ENCODE measurements at places on chromosomes 5 and 9. TPM values are rescaled to one million over a fixed set of nuclear protein-coding genes. Genes with fewer than 3 reads are reported as not detected.
A peak's percentile ranks its signal among the peaks of the same experiment; 100 is the strongest.

PRR16 gene
- total RNA-seq = 1.4 TPM

HMCN2 gene
- 20.1 TPM for total RNA-seq

PPP2CA gene
- total RNA-seq = 150 TPM

- no peak for DNase-seq
These were observed 235.5 kb downstream of the ARHGEF28 start for GRCh38 chr5:73861313-73861988.

- no peak for DNase-seq
These were observed 188.7 kb downstream of the GADD45G start for GRCh38 chr9:89793551-89793950.

GRCh38 chr5:173341961-173342430 is 13.8 kb upstream of the STC2 start:
- DNase-seq = no peak

- peak; percentile 79 for DNase-seq
These were observed 27.6 kb upstream of the CDKN2AIPNL start for GRCh38 chr5:134439210-134439654.

DNA sequence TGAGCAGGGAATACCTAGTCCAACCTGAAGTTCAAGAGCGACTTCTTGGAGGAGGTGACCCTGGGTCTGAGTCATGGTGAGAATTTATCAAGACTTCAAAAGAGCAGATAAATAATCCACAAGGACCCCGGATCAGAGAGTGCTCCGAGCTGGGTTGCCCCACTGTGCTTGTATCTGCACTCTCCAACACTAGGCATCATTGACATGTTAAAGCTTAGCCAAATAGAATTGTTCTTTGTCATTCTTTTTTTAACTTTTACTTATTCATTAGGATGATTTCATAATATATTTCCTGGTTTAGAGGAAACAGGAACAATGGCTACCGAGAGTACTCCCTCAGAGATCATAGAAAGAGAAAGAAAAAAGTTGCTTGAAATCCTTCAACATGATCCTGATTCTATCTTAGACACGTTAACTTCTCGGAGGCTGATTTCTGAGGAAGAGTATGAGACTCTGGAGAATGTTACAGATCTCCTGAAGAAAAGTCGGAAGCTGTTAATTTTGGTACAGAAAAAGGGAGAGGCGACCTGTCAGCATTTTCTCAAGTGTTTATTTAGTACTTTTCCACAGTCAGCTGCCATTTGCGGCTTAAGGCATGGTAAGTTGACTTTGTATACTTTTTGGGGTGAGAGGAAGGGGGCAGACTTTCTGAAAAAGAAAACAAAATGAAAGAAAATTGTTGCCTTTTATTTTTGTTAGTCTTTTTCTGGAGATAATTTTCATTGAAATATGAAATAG is at the start of gene CARD6:
Gene CARD6, plus strand, starts transcription at position 300 of the 738 bp plus-strand sequence. Its CDS starts 16 bp downstream, at position 316.
- no peak for DNase-seq

AQP7 gene
- total RNA-seq = 7.4 TPM

PLK2 gene
- 21.8 TPM for total RNA-seq

GRCh38 chr5:34706084-34706483 is 50.0 kb downstream of the RAI14 start:
- no peak for DNase-seq

TMEM8B gene
- total RNA-seq = 15.1 TPM

HAPLN1 gene
- 3.8 TPM for total RNA-seq

Measured in colonic mucosa (tissue), 4 donors.